ENCODE measurements at places on chromosomes 4 and X.

DNA sequence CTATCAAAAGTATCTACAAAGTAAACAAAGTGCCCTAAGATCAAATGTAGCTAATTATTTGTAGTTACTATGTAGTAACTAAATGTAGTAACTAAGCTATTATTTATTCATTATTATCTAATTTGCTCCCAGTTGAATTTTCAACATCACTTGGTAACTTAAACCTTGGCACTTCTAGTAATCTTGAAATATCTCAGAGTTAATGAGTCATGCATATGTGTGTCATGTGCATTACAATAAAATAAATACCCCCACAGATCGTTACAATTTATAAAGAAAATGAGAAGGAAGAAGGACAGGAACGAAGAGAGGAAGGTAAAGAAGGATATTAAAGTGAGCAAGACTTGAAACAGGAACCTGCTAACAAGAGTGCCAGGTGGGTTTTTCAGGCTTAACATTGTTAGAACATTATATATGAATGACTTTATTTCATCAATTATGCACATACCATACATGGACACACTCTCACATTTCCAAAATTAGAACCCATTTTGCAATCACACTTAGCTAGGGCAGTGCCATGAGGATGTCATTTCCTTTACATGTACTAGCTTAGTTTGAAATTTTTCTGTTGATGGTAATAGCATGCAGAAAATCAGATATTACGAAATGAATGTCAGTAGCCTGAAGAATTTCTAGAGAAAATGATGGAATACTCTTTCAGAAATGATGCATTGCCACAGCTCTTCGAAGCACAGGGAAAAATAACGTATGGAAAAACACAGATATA, 1670.4 kb upstream of the AGA start:
- no peak for DNase-seq
- no peaks in the 10 kb centered on the region for H3K4me1 ChIP-seq
- H3K4me3 ChIP-seq, result no peak overlapping the region
- H3K27me3 ChIP-seq, result no peaks in the 10 kb centered on the region

DNA sequence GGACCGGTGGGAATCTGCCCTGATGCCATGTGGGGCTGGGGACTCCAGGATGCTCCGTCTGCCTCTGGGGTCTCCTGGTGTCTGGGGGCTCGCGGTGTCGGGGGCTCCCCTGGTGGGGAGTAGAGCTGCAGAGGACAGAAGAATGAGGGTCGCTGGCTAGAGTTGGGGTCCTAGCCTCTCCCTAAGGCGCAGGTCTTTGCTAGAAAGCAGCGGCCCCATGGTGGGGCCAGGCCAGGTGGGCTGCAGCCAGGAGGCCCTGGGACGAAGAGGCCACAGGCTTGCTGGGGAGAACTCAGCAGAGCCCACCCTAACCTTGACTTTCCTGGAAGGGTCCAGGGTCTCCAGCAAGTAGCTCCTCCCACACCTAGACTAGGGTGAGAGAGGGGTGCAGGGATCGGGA, 21.4 kb downstream of the FGFRL1 start:
- no peaks in the 10 kb centered on the region for H3K36me3 ChIP-seq
- H3K4me3 ChIP-seq, result no peak overlapping the region
- no peaks in the 10 kb centered on the region for H3K4me1 ChIP-seq
- no peak for DNase-seq
- peaks cover 8% of the 10 kb centered on the region for H3K27me3 ChIP-seq

- no peaks in the 10 kb centered on the region for H3K27me3 ChIP-seq
- DNase-seq, result no peak
- peaks cover 7% of the 10 kb centered on the region for H3K4me1 ChIP-seq
- H3K27ac ChIP-seq, result peak overlapping the region; percentile 24
- H3K36me3 ChIP-seq, result no peaks in the 10 kb centered on the region
- H3K4me3 ChIP-seq, result no peak overlapping the region
Observed at GRCh38 chrX:13081395-13082205, 37.2 kb upstream of the FAM9C start.

DNA sequence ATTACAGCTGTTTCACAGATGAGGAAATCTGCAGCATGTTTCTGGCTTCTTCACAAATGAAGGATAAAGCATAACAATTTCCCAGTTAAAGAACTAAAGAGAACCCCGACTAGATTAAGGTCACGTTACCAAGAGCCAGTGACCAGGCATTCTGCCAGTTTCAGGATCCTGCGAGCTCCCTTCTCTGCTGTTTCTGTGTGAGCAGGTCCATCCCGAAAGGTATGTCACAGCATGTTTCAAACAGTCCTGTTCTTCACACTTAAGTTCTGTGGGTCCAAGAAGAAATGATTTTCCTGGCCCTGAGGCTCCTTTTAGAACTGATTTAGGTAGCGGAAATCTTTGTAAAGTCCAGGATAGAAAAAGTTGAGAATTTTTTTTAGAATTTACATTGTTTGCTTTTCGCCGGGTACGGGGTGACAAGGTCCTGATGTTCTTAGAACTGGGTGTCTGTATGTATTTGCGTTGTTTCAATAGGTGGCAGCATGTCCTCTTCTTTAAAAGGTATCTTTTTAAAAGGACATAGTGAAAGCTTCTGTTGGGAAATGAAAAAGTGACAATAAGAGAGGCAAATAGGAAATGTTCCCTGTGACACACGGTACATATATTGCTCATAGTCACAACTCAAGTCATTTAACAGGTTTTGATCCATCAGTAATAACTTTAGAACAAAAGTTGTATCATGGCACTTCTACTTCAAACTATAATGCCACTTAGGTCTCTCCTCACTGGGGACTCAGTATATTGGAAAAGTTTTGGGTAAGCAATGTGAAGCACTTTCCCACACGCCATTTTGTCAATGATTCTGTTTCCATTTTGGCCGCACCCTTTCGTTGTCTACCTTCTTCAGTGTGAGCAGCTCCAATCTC, 18.4 kb downstream of the IL21 start:
- no peak overlapping the region for H3K27ac ChIP-seq
- H3K36me3 ChIP-seq, result no peaks in the 10 kb centered on the region
- H3K4me1 ChIP-seq, result no peaks in the 10 kb centered on the region
- no peaks in the 10 kb centered on the region for H3K27me3 ChIP-seq
- H3K4me3 ChIP-seq, result peak overlapping the region; percentile 18

GRCh38 chrX:95318882-95319281, 1365.8 kb upstream of the DIAPH2 start:
- no peaks in the 10 kb centered on the region for H3K36me3 ChIP-seq
- DNase-seq, result peak; percentile 31
- no peaks in the 10 kb centered on the region for H3K4me1 ChIP-seq
- no peak overlapping the region for H3K4me3 ChIP-seq
- H3K27me3 ChIP-seq, result no peaks in the 10 kb centered on the region

DNA sequence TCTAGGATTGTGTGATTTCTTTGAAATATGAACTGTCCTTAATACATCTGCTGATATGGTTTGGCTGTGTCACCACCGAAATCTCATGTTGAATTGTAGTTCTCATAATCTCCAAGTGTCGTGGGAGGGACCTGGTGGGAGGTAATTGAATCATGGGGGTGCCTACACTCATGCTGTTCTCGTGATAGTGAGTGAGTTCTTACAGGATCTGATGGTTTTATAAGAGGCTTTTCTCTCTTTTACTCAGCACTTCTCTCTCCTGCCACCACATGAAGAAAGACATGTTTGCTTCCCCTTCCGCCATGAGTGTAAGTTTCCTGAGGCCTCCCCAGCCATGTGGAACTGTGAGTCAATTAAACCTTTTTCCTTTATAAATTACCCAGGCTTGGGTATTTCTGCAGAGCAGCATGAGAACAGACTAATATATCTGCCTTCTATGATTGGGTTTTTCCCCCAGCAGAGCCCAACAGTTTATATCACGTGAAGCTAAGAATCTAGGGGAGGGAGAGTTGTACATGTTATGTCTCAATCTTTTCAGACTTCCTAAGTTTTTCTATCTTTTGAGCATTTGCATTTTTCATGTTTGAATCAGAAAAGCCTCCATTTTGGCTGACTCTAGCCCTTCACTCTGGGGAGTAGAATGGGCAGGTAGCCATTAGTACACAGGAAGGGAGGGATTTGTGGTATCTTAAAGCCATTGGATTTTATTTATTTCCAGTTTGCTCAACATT, 58.9 kb downstream of the PLAC1 start:
- H3K4me3 ChIP-seq, result no peak overlapping the region
- no peaks in the 10 kb centered on the region for H3K36me3 ChIP-seq
- DNase-seq, result no peak
- H3K4me1 ChIP-seq, result no peaks in the 10 kb centered on the region
- H3K27ac ChIP-seq, result no peak overlapping the region

DNA sequence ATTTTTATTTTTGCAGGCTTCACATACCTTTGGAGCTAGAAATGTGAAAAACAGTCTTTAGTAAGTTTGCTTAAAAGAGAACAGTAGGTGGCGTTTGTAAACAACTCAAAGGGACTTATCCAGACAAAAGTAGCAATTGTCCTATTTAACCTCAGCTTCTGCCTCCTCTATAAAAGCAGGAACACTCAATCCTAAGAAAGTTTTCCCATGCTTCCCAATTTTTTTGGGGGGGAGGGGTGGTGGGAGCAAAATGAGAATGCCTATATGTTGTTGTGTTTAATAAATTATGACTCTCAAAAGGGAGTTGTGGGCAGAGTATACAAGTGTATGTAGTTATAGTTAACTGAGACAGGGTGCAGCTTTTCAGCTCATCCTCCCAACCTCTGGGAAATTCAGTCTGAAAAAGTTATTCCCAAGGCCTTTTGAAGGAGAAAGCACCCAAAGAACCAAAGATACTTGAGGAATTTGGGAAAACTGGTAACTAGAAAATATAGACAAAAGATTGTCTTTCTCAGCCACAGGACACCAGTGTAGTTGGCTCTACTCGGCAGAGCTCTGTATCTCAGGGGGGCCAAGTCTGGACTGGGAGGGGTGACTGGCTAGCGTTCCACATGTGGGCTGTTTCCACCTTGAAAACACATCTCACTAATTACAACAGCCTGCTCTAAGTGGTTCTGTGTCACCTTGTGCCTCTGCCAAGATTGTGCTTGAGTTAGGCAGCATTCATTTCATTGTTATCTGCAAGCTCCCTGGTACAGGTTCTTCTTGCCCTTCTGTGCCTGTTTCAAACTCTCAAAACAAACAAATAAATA, 2.8 kb downstream of the SFRP2 start:
- peak; percentile 34 for DNase-seq
- H3K27me3 ChIP-seq, result peaks cover 50% of the 10 kb centered on the region
- H3K4me3 ChIP-seq, result no peak overlapping the region

- no peaks in the 10 kb centered on the region for H3K36me3 ChIP-seq
- H3K4me1 ChIP-seq, result peaks cover 6% of the 10 kb centered on the region
Observed at GRCh38 chr4:123587983-123588494, 191.4 kb downstream of the SPRY1 start.

- no peak overlapping the region for H3K27ac ChIP-seq
- DNase-seq, result peak; percentile 53
- H3K27me3 ChIP-seq, result no peaks in the 10 kb centered on the region
- H3K4me1 ChIP-seq, result peaks cover 6% of the 10 kb centered on the region
- peak overlapping the region; percentile 60 for H3K4me3 ChIP-seq
Observed at GRCh38 chrX:38220024-38220414, 652 bp downstream of the SRPX start.

DNA sequence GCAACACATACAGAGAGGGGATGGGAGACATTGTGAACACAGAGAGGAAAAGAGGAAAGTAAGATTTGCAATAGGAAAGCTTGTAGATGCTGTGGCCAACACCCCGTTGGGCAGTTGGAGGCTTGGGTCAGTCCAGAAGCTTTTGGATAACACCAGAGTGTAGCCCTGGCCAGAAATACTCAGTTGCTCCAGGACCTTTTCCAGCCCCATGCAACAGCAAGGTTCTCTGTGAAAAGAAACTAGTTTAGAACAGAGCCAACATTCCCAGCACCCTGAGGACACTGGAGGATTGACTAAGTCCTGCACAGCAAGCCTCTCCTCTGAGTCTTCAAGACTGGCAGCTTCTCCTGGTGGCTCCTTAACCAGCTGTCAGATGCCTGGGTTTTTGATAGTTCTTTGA, 27.9 kb upstream of the NAF1 start:
- H3K4me3 ChIP-seq, result no peak overlapping the region
- H3K4me1 ChIP-seq, result no peaks in the 10 kb centered on the region
- DNase-seq, result no peak
- H3K36me3 ChIP-seq, result no peaks in the 10 kb centered on the region
- no peaks in the 10 kb centered on the region for H3K27me3 ChIP-seq

- H3K4me3 ChIP-seq, result no peak overlapping the region
- H3K36me3 ChIP-seq, result no peaks in the 10 kb centered on the region
- no peaks in the 10 kb centered on the region for H3K4me1 ChIP-seq
Observed at GRCh38 chr4:47372561-47372960, 90.9 kb downstream of the COMMD8 start.

GRCh38 chr4:119735165-119735651, 106.6 kb upstream of the PDE5A start:
- no peaks in the 10 kb centered on the region for H3K27me3 ChIP-seq
- H3K36me3 ChIP-seq, result no peaks in the 10 kb centered on the region
- no peak overlapping the region for H3K4me3 ChIP-seq
- H3K27ac ChIP-seq, result peak overlapping the region; percentile 60

DNA sequence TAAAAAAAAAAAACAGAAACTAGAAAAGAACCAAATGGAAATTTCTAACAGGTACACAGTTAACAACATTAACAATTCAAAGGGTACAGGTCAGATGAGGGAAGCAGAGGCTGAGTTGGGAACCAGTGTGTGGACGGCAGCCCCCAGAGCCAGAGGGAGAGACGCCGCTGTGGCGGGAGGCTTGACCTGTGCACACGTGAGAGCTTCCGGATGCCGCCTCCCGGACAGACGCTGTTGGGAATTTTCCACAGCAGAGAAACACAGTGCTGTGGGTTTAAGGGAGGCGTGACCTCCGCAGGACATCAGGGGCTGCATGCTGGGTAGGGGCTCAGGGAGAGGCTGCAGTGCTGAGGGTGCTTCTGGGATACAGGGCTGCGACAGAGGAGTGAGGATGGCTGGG, 22.2 kb downstream of the TACC3 start:
- no peak overlapping the region for H3K27ac ChIP-seq
- DNase-seq, result no peak
- peaks cover 18% of the 10 kb centered on the region for H3K36me3 ChIP-seq
- H3K4me3 ChIP-seq, result no peak overlapping the region
- H3K27me3 ChIP-seq, result no peaks in the 10 kb centered on the region

DNA sequence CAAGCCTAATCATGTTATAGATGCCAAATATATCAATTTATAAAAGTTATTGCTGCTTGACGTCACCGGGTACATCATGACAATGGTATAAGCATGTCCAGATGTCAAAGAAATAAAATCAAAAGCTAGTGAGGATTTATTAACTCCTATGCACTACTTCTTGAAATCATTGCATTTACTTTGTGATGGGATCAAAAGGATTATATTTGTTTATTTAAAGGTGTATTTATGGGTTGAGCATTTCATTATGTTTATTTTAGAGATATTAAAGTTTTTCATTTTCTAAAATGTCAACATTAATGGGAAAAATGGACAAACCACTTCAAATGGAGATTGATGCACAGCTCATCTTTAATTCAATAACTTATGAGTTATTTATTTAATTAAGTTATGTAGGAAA, 277.8 kb downstream of the EPHA5 start:
- no peaks in the 10 kb centered on the region for H3K27me3 ChIP-seq
- no peaks in the 10 kb centered on the region for H3K4me1 ChIP-seq
- no peak overlapping the region for H3K4me3 ChIP-seq
- DNase-seq, result no peak
- H3K36me3 ChIP-seq, result no peaks in the 10 kb centered on the region

Data from SK-N-SH (cell line).